Sciatic nerve (tissue), 2 donors: ENCODE measurements at places on chromosomes 4 and X.

DNA sequence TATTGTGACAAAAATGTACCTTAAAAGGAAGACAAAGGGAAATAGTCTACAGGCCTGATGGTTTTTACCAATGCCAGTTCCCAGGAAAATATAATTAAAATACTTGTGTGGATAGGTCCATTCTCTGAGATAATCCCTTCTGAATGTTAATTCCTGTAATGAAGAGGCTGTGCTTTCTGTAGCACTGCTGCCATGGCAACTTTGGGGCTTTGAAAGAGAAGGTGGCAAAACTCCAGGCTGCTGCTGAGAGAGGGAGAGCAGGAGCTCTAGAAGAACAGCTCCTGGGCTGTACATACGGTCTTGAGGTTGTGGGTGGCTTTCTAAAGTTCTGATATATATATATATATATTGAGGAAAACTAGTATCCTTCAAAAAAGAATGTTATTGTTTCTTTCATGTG, 125.4 kb downstream of the PDLIM5 start:
- DNase-seq: no peak

DNA sequence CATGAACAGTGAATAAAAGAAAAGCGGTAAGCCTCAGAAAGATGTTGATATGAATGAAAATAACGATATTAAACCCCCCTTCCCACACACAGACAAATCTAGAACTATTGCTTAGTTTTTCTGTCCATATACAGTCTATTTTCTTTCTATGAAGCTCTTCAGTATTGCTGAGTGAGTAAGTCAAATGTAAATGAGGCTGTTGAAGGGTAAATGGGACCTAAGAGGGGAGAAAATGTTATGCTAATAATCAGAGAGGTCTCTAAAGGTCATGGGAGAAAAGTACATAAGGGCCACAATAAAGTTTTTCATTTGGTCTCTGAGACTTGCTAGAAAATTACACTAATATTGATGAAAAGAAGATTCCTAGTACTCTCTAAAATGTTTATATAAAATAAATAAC, 56.2 kb downstream of the PABPC4L start:
- DNase-seq: no peak

- DNase-seq: no peak
Observed at GRCh38 chrX:115226929-115227328, 7.0 kb downstream of the LRCH2 start.

- DNase-seq: peak; percentile 86
Observed at GRCh38 chr4:153555730-153556434, 89.7 kb downstream of the TMEM131L start.

GRCh38 chr4:152467101-152467500, 68.8 kb downstream of the FBXW7 start:
- DNase-seq: no peak

- no peak for DNase-seq
Observed at GRCh38 chr4:101823864-101824263, 33.3 kb downstream of the BANK1 start.

GRCh38 chrX:74924449-74925224, 615 bp downstream of the NEXMIF start:
- peak; percentile 61 for DNase-seq

DNA sequence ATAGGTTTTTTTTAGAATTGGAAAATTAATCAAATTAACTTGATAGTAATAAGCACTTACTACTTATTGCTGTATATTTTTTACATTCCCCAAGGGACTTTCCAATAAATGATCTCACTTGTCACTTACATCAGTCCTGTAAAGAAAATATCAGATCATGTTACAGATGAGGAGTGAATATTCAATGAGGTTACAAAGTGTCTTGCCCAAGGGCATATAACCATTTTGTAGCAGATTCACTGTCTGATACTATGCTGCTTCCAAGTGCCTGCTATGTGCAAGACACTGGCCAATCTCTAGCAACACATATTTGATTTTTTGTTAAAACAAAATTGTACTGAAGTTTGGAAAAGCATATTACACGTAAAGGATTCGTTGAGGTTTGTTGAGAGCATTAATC, 1287.7 kb downstream of the FAM133A start:
- DNase-seq: no peak

DNA sequence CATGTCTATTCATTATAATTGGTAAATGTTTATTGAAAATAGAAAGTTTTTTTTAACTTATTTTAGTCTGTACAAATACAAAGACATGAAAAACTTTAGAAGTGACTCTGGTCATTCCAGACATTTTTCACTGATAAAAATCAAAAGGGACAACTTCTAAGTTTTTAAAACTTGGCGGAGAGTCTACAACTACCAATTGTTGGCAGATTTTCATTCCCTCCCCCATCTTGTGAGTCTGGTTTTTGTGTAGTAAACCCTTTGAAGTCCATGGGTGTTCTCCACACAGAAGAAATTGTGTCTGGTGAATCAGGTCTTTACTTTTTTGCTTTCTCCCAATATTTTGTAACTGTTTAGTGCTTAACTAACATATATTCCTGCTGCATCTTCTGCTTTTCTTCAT, 336.5 kb downstream of the PDGFC start:
- DNase-seq: no peak

DNA sequence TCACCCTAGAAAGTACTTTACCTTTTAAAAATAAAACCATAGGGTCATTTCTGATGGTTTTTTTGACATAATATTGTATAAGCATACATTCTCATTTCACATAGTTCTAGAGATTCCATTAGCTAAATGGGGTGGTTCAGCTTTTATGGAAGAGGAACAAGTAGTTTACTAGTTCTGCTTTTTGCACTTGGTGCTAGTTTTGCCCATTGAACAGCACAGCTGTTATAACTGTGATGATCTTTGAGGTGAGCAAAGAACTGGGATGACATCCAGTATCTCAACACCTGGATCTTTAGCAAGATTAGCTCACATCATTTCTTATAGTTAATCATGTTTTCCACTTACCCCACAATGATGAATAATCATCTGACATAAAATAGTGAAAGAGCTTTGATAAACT, 40.9 kb downstream of the MOB1B start:
- DNase-seq: no peak
